ENCODE measurements at places on chromosomes 3 and 15. TPM values are rescaled to one million over a fixed set of nuclear protein-coding genes. Genes with fewer than 3 reads are reported as not detected.

Gene WDR76
- 22.6 TPM for total RNA-seq

DNA sequence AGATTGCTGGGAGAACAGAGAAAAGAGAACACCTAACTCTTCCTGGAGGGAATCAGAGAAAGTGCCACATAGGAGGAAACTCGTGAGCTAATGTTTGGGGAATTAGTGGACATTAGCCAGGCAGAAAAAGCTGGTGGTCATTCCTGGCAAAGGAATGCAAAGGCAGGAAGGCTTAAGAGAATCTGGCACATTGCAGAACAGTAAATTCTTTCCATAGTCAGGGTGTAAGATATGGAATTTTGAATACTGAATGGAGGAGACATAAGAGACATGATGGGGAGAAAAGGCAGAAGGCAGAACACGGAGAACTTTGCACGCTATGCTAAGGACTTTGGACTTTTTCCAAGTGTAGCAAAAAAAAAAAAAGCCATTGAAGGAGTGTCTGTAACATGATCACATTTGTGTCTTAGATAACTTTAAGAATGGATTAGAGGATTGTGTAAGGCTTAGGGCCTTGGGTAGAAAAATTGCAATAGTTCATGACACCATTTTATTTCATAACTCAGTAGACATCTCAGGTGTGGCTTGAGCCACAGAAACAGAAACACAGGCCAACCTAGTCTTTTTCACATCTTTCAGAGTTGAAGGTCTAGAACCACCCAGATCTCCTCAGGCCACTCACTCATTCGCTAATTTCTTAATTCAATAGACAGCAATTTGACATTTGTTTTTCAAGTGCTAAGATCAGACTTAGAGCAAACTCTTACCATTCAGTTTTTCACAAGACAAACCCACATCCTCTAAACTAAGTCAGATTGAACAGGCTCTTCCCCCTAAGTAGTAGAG, 31.2 kb upstream of the CCDC80 start:
- no peaks in the 10 kb centered on the region for H3K36me3 ChIP-seq
- no peak overlapping the region for H3K4me3 ChIP-seq
- DNase-seq: no peak
- H3K27ac ChIP-seq: no peak overlapping the region
- no peaks in the 10 kb centered on the region for H3K4me1 ChIP-seq
- no peaks in the 10 kb centered on the region for H3K27me3 ChIP-seq

GRCh38 chr15:36183201-36183600, 396.2 kb upstream of the CDIN1 start:
- no peaks in the 10 kb centered on the region for H3K4me1 ChIP-seq
- no peak overlapping the region for H3K27ac ChIP-seq
- H3K36me3 ChIP-seq: no peaks in the 10 kb centered on the region
- no peaks in the 10 kb centered on the region for H3K27me3 ChIP-seq
- no peak overlapping the region for H3K4me3 ChIP-seq
- no peak for DNase-seq

- H3K27me3 ChIP-seq: peaks cover 21% of the 10 kb centered on the region
- peak; percentile 76 for DNase-seq
- no peak overlapping the region for H3K27ac ChIP-seq
- H3K36me3 ChIP-seq: no peaks in the 10 kb centered on the region
- H3K4me1 ChIP-seq: no peaks in the 10 kb centered on the region
Observed at GRCh38 chr15:51759557-51760070, 8.2 kb downstream of the TMOD2 start.

GRCh38 chr15:56251315-56252095, 7.8 kb upstream of the RFX7 start:
- no peak overlapping the region for H3K4me3 ChIP-seq
- H3K4me1 ChIP-seq: peaks cover 7% of the 10 kb centered on the region
- H3K27me3 ChIP-seq: peaks cover 94% of the 10 kb centered on the region
- H3K27ac ChIP-seq: no peak overlapping the region
- no peaks in the 10 kb centered on the region for H3K36me3 ChIP-seq

Gene TLR9
- total RNA-seq: not detected

Gene ZPLD1
- 0.18 TPM for total RNA-seq

DNA sequence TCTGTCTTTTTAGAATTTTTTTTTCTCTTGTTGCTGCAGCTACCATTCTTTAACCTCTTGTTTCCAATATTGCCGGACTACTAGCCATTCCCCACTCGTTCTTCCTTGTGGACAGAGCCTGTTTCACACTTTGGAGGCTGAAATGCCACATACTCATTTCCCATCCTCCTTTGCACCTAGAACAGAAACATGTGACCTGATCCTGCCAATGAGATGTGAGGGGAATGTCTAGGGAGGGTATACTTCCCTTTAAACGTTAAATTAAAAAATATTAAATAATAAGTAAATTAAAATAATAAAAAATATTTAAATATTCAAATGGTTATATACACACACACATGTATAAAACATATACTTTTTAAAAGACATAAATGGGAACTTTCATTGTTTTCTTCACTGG, 20.6 kb upstream of the MDFIC2 start:
- DNase-seq: no peak
- H3K27ac ChIP-seq: no peak overlapping the region
- H3K36me3 ChIP-seq: no peaks in the 10 kb centered on the region
- H3K4me1 ChIP-seq: no peaks in the 10 kb centered on the region

DNA sequence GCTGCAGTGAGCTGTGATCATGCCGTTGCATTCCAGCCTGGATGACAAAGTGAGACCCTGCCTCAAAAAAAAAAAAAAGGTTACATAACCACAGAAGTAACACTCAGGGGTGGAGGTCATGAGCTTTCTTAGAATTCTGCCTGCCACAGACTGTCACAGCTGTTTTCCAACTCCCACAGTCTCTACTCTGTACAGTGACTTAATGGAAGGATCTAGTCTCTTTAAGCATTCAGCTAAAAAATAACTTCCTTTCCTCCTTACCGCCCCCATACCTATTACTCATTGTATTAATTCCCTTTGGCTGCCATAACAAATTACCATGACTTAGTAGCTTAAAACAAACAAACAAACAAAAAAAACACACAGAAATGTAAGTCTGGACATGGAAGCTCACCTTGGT, 99.6 kb upstream of the UBE2E1 start:
- peaks cover 4% of the 10 kb centered on the region for H3K4me1 ChIP-seq
- no peak overlapping the region for H3K27ac ChIP-seq
- H3K4me3 ChIP-seq: no peak overlapping the region
- H3K27me3 ChIP-seq: no peaks in the 10 kb centered on the region
- no peaks in the 10 kb centered on the region for H3K36me3 ChIP-seq

GRCh38 chr3:71503525-71504249, 79.8 kb downstream of the FOXP1 start:
- H3K27ac ChIP-seq: no peak overlapping the region
- no peaks in the 10 kb centered on the region for H3K36me3 ChIP-seq
- no peaks in the 10 kb centered on the region for H3K27me3 ChIP-seq

- no peak for DNase-seq
- H3K27ac ChIP-seq: no peak overlapping the region
- no peak overlapping the region for H3K4me3 ChIP-seq
- no peaks in the 10 kb centered on the region for H3K27me3 ChIP-seq
- H3K36me3 ChIP-seq: peaks cover 77% of the 10 kb centered on the region
Observed at GRCh38 chr3:63921741-63922482, 9.7 kb upstream of the SCAANT1 start.

Gene TMEM39A
- 56.2 TPM for total RNA-seq

DNA sequence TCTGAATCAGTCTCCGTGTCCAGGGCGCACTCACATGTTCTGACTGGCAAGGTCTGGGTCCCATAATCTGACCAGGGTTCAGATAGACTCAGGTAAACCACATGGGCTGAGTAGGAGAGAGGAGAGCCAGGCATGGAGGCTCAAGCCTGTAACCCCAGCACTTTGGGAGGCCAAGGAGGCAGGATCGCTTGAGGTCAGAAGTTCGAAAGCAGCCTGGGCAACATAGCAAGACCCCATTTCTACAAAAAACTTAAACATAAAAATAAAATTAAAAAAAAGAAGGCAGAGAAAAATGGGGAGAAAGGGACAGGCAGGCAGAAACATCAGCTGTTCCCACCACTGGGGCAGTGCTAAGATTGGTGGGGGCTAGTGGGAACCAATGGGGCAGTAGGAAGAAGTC, 5.4 kb downstream of the TMEM43 start:
- DNase-seq: no peak
- H3K27me3 ChIP-seq: no peaks in the 10 kb centered on the region
- no peak overlapping the region for H3K27ac ChIP-seq
- no peak overlapping the region for H3K4me3 ChIP-seq

DNA sequence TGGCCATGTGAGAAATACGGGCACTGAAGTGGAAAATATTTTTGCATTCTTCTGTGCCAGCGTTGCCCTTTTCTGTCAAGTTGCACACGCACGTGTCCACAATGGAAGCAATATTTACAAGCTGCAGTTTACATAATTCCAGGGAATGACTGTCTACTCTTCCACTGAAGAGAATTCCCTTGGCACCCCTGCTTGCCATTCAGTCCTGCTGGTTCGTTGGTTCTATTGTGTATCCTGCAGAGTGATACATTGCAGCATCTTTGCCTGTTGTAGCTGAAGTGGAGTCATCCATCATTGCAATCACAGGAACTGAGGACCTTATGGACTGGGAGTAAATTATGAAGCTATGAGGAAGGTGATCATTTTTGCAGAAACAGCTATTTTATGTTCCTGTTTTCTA, 759.4 kb downstream of the ROBO2 start:
- no peaks in the 10 kb centered on the region for H3K36me3 ChIP-seq
- DNase-seq: no peak
- H3K27ac ChIP-seq: peak overlapping the region; percentile 40
- H3K27me3 ChIP-seq: no peaks in the 10 kb centered on the region

DNA sequence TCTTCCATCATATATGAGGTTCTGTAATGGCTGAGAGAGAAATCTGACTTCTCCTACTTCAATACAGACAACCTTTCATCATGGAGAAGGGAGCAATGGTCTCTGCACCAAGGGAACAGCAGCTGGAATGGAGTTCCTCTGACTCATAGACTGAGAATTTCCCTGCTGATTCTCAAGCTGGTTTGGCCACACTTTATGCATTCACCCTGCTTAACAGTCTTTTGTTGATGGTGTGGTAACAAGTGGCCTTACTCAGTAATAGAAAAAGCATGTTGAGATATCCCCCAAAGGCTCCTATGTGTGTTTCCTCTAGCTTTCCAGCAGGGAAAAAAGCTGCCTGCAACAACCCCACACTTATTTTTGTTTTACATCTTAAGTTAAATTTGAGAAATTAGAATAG, 138.1 kb downstream of the GREM1 start:
- no peaks in the 10 kb centered on the region for H3K27me3 ChIP-seq
- H3K4me1 ChIP-seq: no peaks in the 10 kb centered on the region
- H3K4me3 ChIP-seq: no peak overlapping the region
- H3K36me3 ChIP-seq: no peaks in the 10 kb centered on the region
- peak; percentile 77 for DNase-seq

- H3K27me3 ChIP-seq: no peaks in the 10 kb centered on the region
- H3K4me1 ChIP-seq: no peaks in the 10 kb centered on the region
- no peak for DNase-seq
- H3K4me3 ChIP-seq: no peak overlapping the region
- H3K36me3 ChIP-seq: no peaks in the 10 kb centered on the region
Observed at GRCh38 chr3:124229420-124229819, 237.5 kb upstream of the ROPN1 start.

Gene CCR8
- not detected for total RNA-seq

GRCh38 chr3:72411126-72411525, 437.1 kb downstream of the SHQ1 start:
- no peaks in the 10 kb centered on the region for H3K36me3 ChIP-seq
- DNase-seq: no peak
- H3K27ac ChIP-seq: no peak overlapping the region
- no peaks in the 10 kb centered on the region for H3K27me3 ChIP-seq
- peaks cover 19% of the 10 kb centered on the region for H3K4me1 ChIP-seq

Gene GHSR
- not detected for total RNA-seq

GRCh38 chr3:13134166-13134878, 61.1 kb upstream of the IQSEC1 start:
- H3K36me3 ChIP-seq: no peaks in the 10 kb centered on the region
- no peaks in the 10 kb centered on the region for H3K4me1 ChIP-seq
- DNase-seq: peak; percentile 34
- H3K27me3 ChIP-seq: no peaks in the 10 kb centered on the region
- H3K4me3 ChIP-seq: no peak overlapping the region

DNA sequence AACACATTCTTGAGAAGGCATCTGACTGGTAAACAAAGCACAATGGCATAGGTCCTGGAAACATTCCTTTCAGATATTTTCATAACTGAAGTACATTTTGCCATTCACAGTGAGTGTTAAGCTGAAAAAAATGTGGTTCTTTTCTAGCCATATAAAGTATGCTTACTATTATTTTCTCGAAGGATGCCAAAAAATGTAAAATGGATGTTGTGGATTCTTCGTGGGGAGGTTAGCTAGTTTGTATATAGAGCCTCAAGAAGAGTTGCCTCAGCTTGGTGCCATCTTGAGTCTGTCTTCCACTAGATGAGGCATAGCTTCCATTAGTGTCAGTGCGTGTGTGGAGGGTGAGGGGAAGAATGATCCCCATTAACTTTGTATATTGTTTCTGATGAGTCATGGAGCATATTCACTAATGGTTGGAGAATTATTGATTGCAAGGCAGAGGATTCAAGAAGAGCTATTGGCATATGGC, 4.1 kb downstream of the MBNL1 start:
- H3K27me3 ChIP-seq: peaks cover 98% of the 10 kb centered on the region
- H3K4me1 ChIP-seq: peaks cover 4% of the 10 kb centered on the region
- no peak overlapping the region for H3K4me3 ChIP-seq
- no peak overlapping the region for H3K27ac ChIP-seq
- no peak for DNase-seq

DNA sequence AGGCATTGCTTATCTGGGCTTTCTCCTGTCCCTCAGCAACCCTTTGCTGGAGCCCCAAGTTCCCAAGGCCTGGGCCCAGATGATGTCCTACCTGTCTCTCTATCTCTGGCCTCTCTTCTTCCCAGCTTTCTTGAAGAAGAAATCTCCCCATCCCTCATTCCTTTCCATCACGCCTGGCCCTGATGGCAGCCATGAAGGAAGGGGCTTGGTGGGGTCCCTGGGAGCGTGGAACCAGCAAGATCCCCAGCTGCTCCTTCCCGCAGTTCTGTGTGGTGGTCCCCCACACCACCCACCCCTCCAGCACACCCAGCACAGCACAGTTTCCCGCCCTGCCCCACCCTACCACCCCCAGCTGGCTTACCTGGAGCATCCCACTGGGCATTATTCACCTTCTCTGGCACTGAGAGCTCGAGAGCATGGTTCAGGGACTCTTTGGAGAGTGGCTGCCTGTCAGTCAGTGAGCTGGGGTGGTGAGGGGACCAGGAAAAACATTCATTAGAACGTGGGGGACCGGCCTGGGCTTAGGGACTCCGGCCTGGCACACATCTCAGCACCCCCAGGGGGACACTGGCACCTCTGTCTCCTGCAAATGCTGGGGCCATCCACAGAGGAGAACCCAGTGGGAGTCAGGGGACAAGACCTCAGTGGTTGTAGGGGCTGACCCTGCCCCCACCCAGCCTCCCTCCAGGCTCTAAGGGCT, 26.6 kb downstream of the ACSBG1 start:
- no peaks in the 10 kb centered on the region for H3K27me3 ChIP-seq
- peaks cover 13% of the 10 kb centered on the region for H3K4me1 ChIP-seq
- H3K36me3 ChIP-seq: no peaks in the 10 kb centered on the region
- H3K4me3 ChIP-seq: no peak overlapping the region

Data from endodermal cell (in vitro differentiated cells).